Pulmonary artery endothelial cell (primary cell): ENCODE measurements at places on chromosomes 16 and 17. TPM values are rescaled to one million over a fixed set of nuclear protein-coding genes. Genes with fewer than 3 reads are reported as not detected.

DNA sequence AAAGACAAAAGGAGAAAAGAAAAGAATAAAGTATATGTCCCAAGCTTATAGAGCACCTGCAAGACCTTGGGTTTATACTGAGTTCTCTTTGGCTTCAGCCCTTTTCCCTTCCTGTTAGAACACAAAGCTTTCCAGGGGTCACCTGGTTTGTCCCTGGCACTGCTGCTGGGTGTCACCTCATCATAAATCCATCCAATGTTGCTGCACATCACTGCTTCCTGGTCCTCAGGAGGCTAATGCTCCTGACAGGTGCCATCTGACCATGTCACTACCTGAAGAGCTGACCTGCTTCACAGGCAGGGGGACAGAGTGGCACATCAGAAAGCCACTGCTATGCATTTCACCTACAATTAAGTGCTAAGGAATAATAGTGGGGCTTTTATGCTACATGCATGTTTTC lies 164.6 kb upstream of the ELAC2 start:
- DNase-seq: no peak

Gene BANP
- 16.4 and 57.0 TPM in 2 replicates for total RNA-seq

Gene STX4
- 32.0 and 32.5 TPM in 2 replicates for total RNA-seq

GRCh38 chr16:54442864-54443263 lies 156.3 kb upstream of the IRX3 start:
- no peak for DNase-seq

DNA sequence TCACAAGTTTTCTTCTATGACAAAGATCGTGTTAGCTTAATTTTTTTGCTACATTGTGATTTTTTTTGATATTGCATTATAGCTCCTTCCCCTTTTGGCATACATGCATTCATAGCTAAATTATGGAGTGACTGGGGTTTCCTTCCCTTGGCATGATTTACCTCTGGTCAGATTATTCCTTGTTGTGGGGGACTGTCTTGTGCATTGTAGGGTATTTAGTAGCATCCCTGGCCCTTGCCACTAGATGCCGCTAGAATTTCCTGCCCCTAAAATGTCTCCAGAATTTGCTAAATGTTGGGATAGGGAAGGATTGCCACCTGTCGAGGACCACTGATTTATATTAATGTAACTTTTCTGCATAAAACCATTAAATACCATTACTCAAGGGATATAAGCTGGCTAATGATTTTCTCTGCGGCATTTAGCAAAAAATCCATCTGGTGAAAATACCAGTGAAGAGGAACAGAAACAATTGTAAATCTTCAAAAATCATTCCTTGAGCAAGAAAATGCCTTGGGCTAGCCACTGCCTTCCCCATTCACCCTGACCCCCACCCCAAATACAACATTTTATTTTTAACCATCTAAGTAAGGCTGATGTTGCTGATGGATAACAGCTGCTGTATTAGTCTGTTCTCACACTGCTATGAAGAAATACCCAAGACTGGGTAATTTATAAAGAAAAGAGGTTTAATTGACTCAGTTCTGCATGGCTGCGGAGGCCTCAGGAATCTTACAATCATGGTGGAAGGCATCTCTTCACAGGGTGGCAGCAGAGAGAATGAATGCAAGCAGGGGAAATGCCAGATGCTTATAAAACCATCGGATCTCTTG lies 195.2 kb downstream of the MAP2K6 start:
- DNase-seq: no peak

Gene CCL5
- total RNA-seq: 0.13 TPM in 1 of 2 replicates, not detected in the other

GRCh38 chr17:76481071-76481655 lies 13.8 kb downstream of the AANAT start:
- DNase-seq: no peak

Gene KPNA2
- total RNA-seq: 130 and 244 TPM in 2 replicates

- no peak for DNase-seq
Observed at GRCh38 chr17:41103896-41104295, 1.3 kb upstream of the KRTAP4-9 start.

DNA sequence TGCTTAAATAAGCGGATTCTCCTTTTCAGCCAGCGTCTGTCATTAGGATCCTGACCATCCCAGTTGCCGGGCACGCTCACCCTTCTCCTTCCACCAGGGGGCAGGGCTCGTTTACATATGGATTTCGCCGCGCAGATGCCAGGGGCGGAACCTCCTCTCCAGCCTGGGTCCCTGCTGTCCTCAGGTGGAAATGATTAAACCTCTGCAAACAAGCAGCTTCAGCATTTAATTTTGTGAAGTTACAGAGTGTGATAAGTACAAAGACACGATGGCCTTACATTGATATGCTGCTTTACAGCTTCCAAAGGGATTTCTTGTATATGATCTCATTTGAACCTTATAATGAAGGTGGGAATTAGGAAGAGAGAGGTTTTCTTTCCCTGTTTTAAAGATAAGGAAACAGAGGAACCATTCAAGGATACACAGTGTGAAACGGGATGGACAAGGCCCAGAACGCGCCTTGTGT lies 3.9 kb upstream of the KRT28 start:
- peak; percentile 22 for DNase-seq

Gene CDRT15
- not detected in 2 replicates for total RNA-seq

GRCh38 chr17:36463916-36464764 lies 22.3 kb upstream of the ZNHIT3 start:
- DNase-seq: no peak
